ENCODE measurements at places on chromosomes 6 and 20.

GRCh38 chr6:149840345-149841075, 23.6 kb downstream of the LRP11 start:
- DNase-seq, result peak; percentile 94

DNA sequence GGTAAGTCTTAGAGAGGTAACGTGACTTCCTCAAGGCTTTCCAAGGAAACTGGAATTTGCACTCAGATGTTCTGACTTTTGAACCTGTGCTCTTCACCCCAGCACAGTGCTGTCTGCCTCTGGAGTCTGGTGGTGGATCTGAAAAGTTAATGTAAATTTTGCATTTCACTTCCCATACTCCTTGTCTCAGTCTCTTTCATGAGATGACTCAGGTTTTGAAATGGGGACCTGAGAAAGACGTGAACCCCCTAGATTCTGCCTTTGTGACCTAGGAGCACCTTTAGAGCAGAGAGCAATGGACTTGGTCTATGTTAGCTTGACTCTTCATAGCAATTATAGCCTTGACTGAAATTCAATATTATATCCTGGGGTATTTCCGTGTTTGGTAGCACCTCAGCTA, 223.0 kb downstream of the QKI start:
- no peak for DNase-seq

DNA sequence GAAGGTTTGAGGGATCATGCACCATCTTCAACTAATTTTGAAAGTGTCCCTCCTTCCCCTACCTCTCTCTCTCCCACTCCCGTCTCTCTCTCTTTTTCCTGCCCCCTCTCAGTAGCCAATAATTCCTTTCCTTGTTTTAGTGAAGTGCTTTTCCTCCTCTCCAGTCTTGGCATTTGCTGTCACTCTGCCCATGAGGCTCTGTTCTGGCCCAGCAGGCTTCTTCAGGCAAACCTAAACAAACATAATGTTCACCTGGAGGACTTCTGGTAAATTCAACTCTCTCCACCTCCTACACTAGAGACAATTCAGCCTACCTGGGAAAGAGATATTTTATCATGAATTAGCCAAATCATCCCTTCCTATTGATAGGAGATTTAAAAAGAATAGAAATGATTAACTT, 320.4 kb upstream of the RNF24 start:
- DNase-seq, result no peak

- no peak for DNase-seq
These were observed 105.0 kb downstream of the PPP1R14C start for GRCh38 chr6:150247803-150248202.

All from GM23248 (cell line).